ENCODE measurements at places on chromosomes 5 and 9.
A peak's percentile ranks its signal among the peaks of the same experiment; 100 is the strongest.

- DNase-seq: peak; percentile 12
Observed at GRCh38 chr9:123735376-123735775, 194.6 kb downstream of the DENND1A start.

GRCh38 chr9:126055381-126055985, 271.1 kb upstream of the MVB12B start:
- peak; percentile 81 for DNase-seq

- DNase-seq: no peak
Observed at GRCh38 chr5:175654339-175654738, 3.5 kb upstream of the HRH2 start.

GRCh38 chr9:69546265-69546664, 125.9 kb downstream of the APBA1 start:
- DNase-seq: no peak

GRCh38 chr5:107812570-107813141, 141.9 kb upstream of the EFNA5 start:
- DNase-seq: peak; percentile 74

- peak; percentile 57 for DNase-seq
Observed at GRCh38 chr5:62354028-62354874, 48.2 kb downstream of the KIF2A start.

GRCh38 chr9:114060070-114060469, 18.0 kb downstream of the AMBP start:
- DNase-seq: no peak

DNA sequence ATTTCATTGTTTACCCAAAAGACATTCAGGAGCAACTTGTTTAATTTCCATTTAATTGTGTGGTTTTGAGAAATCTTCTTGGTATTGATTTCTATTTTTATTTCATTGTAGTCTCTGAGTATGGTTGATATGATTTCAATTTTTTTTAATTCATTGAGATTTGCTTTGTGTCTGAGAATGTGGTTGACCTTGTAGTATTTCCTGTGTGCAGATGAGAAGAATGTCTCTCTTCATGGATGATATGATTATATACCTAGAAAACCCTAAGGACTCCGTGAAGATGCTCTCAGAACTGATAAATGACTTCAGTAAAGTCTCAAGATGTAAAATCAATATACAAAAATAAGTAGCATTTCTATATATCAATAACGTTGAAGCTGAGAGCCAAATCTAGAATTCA, 202.4 kb upstream of the CDH9 start:
- no peak for DNase-seq

- DNase-seq: no peak
Observed at GRCh38 chr9:126681336-126681735, 67.6 kb downstream of the LMX1B start.

GRCh38 chr9:71004196-71004595, 117.2 kb downstream of the TRPM3 start:
- DNase-seq: peak; percentile 60

GRCh38 chr5:59300930-59301329, 592.6 kb downstream of the PDE4D start:
- peak; percentile 66 for DNase-seq

GRCh38 chr9:31839273-31839672, 545.2 kb upstream of the ACO1 start:
- peak; percentile 55 for DNase-seq

GRCh38 chr9:90841213-90841612, 39.6 kb downstream of the SYK start:
- no peak for DNase-seq

- peak; percentile 72 for DNase-seq
Observed at GRCh38 chr9:108150736-108151586, 661.4 kb upstream of the KLF4 start.

DNA sequence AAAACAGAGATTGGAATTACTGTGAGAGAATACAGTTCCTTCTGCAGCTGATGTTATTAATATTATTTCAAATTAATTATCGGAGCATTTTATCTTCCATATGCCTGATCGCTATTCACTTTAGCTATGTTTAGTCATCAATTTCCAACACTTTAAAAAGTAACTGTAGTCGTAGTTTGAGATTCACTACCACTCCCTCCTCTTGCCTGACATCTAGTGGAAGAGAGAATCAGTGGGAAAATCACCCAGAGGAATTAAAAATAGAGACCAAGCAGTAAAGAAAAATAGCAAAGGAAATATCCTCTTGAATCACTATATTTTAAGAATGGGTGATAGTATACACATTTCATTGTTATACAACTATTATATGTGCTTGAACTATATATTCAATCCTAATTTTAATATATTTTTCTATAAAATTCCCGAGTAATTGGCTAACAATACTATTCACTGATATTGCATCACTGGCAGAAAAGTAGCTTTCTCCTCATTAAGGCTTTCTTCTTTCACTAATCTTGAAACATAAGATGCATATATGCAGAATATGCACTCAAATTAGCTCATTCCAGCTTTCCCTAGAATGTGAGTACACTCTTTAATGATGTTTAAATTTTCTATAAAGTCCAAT, 708.7 kb downstream of the CDH9 start:
- DNase-seq: peak; percentile 9

DNA sequence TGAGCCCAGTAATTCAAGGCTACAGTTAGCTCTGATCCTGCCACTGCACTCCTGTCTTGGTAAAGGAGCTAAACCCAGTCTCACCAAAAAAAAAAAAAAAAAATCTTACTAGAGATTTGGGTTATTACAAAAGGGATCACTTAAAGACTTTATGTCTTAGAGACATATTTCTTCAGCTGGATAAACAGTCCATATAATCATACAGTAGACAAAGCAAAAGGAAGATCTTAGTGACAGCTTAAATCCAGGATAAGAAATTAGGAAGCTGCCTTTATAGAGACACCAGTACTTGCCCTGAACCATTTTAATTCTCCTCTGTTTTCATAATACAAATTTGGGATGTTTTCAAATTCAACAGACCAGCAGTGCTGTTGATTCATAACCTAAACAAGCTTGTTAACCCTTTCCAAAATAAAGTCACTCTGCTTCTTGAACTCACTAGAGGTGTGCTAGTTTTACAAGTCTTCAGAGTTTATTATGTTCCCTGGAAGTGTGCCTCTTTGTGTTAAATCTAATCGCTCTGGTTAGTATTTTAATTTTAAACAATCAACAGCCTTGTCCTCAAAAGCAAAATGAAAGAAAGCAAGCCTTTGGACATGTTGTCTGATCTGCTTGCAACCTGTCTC, 255.5 kb downstream of the ARRDC3 start:
- peak; percentile 10 for DNase-seq

DNA sequence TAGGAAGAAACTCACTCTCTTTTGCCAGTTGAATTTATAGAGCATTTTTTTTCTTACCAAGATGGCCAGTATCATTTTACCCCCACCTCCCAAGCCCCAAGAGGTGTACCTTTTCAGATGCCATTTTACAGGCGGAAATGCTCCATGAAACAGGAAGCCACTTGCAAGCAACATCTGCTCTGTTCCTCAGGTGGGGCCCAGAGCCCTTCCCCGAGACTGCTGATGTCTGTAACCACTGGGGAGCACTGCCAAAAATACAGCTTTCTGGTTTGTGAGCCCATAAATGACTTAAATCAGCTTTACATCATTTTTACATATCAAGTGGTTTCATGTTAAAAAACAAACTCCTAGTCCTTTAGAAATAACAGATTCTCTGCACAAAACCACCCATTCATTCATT, 42.9 kb upstream of the GARNL3 start:
- DNase-seq: no peak

DNA sequence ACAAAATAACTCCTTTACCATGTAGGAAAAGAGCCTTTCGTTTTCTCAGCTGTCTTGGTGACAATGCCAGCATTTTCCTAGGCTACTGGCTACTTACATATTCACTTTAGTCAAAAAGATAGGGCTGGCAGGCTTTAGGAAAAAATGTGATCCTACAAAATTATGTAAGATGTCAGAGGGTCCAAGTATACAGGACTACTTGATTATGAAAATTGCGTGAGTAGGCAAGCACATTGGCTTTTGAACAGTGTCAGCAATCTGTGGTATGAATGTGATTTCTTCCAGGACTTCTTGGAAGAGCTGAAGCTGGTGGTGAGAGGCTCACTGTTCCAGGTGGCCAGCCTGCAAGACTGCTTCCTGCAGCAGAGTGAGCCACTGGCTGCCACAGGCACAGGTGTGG, 22.8 kb downstream of the THBS4 start:
- DNase-seq: no peak

GRCh38 chr5:143262393-143263174, 140.9 kb downstream of the NR3C1 start:
- DNase-seq: peak; percentile 84

- DNase-seq: peak; percentile 48
Observed at GRCh38 chr9:116096853-116097252, 56.7 kb upstream of the PAPPA start.

- DNase-seq: no peak
Observed at GRCh38 chr5:138658676-138659075, 83.5 kb upstream of the HSPA9 start.

- peak; percentile 34 for DNase-seq
Observed at GRCh38 chr9:136808806-136809158, 1.0 kb downstream of the RABL6 start.

DNA sequence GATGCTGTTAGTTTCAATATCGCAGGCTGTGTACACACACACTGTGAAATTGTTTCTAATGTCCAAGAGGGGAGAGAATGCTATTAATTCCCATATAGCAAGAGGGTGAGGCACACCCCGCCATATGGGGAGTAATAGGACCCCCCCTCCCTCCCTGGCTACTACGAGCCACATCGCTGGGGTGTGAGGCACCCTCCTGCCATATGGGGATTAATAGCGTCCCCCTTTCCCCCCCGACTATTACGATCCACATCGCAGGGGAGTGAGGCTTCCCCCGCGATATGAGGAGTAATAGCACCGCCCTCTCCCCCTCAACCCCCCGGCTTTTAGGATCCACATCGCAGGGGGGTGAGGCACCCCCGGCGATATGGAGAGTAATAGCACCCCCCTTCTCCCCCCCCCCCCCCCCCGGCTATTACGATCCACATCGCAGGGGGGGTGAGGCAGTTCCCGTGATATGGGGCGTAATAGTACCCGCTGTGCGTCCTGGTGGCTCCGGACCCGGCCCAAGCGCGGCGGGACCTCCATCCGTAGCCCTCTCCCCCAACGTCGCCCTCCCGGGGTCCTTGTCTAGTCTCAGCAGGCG, 494 bp upstream of the STK32A start:
- no peak for DNase-seq

GRCh38 chr9:104906441-104907277, 21.3 kb downstream of the ABCA1 start:
- DNase-seq: peak; percentile 91

DNA sequence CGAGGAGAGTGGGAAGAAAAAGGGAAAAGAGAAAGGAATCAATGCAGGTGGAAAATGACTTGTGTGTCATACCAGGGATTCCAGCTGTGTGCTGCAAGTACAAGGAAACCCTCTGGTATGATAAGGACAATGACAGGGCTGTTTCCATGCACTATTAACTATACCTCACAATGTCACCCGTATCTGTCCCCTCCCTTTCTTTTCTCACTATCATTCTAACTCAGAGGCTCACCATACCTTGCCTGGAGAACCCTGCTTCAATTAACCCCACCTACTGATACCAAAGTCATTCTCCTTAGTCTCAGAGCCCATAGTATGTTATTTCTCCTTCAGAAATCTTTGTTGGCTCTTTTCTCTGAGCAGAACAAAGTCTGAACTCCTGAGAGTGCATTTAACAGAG, 236.2 kb upstream of the NREP start:
- no peak for DNase-seq

- no peak for DNase-seq
Observed at GRCh38 chr5:43411495-43411894, 696 bp downstream of the CCL28 start.

GRCh38 chr5:31397926-31398557, 133.9 kb downstream of the DROSHA start:
- DNase-seq: no peak

DNA sequence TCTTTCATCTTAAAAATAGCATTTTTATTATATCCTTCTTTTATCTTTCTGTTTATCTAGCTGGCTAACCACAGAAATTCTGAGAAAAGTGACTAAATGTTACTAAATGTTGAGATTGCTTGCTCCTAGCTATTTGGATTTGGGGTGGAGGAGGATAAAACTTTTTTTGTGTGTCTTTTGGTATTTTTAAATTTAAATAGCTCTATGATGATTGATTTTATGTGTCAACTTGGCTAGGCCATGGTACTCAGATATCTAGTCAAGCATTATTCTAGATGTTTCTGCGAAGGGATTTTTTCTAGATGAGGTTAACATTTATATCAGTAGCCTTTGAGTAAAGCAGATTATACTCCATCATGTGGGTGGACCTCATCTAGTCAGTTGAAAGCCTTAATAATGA, 75.0 kb downstream of the GCNT1 start:
- peak; percentile 79 for DNase-seq

- peak; percentile 86 for DNase-seq
Observed at GRCh38 chr5:81303563-81303962, 2.2 kb downstream of the ZCCHC9 start.

DNA sequence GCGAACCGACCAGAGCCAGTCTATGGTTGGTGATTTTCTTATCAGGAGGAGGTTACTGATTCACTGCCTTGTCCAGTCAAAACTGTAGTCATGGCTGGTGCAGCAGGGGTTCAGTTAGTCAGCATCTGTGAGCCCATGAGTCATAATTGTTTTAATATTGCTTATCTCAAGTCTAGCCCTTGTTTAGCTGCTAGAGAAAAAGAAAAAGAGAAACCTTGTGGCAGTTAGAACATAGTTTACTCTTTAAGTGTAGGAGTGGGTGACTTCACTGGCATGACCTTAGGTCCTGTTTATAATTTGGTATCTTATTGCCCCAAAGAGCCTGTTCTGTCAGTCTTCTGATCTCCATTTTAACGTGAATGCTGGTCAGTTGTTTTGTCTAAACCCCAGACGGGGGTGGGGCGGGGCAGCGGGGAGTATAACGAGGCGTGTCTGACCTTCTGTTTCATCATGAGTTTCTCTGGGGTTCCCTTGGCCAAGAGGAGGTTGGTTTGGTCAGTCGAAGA, 76.9 kb upstream of the NFIL3 start:
- DNase-seq: peak; percentile 95

GRCh38 chr9:31302620-31303418, 1081.6 kb upstream of the ACO1 start:
- DNase-seq: no peak

- no peak for DNase-seq
Observed at GRCh38 chr5:57349214-57349613, 133.4 kb downstream of the ACTBL2 start.

DNA sequence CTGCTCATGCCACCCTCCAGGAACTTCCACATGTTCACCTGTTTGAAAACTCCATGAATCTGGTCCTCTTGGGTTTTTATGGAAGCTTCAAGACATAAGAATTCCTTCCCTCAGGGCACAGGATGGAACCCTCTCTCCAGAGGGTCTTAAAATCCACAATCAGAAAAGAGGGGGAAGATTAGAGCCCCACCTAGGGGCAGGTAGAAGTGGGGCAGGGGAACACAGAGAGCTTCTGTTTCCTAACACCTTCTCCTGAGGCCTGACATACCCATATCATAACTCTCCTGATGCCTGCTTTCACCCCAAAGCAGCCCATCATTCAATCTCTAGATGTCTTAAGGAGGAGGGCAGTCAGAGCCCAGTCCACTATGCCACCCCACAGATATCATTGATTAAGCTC, 1087.7 kb upstream of the ARRDC3 start:
- DNase-seq: no peak

Data from M059J (cell line).